Occipital lobe (tissue), 3 donors: ENCODE measurements at places on chromosomes 2 and 18.

GRCh38 chr2:31054842-31055388 lies 83.3 kb downstream of the GALNT14 start:
- no peak for DNase-seq

DNA sequence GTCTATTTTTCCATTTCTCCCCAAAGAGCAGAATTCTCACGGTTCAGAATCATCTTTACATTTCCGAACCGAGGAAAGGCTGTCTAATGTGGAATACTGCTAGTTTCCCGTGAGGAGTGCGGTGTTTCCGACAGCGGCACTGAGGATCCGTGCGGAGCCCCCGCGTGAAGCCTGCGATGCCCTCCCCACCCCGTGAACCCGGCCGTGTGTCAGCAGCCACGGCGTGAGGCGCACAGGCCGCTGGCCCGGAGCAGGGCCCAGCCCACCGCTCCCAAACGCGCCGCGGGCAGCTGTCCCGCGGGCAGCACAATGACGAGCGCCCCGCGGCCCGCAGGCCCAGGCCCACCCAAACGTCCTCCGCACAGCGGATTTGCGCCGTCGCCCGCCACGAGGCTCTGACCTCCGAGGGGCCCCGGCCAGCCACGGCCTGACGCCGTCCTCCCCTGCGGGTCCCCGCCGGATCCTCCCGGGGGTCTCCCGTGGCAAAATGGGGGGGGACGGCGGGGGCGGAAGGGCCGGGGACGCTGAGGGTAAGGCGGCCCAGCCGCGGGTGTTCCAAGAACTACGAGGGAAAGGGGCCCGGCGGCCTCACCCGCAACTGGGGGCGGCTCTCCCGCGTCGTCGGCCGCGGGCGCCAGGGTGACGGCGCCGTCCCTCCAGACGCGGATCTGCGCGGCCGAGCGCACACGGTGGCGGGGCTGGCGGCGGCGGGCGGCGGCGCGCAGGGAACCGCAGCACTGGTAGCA lies 796 bp downstream of the SPIRE1 start:
- no peak for DNase-seq

DNA sequence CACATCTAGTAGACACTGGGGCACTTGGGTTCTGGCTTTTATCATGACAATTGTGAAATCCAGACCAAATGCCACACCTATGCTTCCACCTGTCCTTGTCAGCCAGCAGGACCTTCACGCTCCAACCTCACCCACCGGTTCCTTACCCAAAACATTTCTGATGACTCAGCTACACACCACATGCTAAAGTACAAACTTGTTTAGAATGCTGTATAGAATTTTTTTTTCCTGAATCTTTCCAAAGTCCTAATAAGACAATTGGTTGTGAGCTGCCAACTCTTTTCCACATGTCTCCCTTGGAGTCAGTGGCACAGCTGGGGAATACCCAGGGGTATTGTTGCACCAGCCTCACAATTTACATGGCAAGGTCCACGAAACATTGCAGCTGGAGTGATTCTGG lies 75.5 kb upstream of the LPIN2 start:
- no peak for DNase-seq

- DNase-seq, result no peak
Measured at GRCh38 chr2:142119347-142119746, 11.5 kb downstream of the LRP1B start.

DNA sequence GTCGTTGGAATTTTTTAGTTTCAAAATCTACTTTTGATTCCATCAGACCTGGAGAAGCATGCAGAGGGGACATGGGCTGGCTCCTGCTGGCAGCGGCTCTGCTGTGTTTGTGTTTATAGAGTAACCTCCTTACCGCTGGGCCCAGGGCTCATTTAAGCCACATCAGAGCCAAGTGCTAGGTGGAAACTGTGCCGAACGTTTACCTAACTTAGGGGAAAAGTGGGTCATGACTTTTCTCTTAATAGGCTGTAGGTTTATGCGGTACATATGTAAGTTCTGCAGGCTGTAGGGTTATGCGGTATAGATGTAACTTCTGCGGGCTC lies 17.7 kb downstream of the CNDP2 start:
- no peak for DNase-seq

GRCh38 chr18:24397131-24397693 lies 412 bp downstream of the OSBPL1A start:
- DNase-seq, result peak; percentile 69

DNA sequence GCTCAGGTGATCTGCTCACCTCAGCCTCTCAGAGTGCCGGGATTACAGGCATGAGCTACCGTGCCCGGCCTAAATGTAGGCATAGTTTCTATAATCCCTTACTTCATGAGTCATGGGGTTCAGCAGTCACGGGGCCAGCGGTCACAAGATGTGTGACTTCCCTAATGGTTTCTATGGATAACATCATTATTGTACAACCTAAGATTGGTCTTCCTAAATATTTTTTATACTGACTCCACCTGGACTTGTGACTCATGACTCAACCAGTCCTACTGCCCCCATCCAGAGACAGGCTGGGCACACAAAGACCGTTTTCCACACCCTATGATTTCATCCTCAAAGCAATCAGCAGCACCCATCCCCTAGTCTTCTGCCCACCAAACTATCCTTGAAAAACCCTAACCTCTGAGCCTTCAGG lies 15.9 kb downstream of the FAM210A start:
- DNase-seq, result no peak

- DNase-seq, result no peak
Measured at GRCh38 chr18:23244401-23244800, 109.1 kb downstream of the CABLES1 start.

DNA sequence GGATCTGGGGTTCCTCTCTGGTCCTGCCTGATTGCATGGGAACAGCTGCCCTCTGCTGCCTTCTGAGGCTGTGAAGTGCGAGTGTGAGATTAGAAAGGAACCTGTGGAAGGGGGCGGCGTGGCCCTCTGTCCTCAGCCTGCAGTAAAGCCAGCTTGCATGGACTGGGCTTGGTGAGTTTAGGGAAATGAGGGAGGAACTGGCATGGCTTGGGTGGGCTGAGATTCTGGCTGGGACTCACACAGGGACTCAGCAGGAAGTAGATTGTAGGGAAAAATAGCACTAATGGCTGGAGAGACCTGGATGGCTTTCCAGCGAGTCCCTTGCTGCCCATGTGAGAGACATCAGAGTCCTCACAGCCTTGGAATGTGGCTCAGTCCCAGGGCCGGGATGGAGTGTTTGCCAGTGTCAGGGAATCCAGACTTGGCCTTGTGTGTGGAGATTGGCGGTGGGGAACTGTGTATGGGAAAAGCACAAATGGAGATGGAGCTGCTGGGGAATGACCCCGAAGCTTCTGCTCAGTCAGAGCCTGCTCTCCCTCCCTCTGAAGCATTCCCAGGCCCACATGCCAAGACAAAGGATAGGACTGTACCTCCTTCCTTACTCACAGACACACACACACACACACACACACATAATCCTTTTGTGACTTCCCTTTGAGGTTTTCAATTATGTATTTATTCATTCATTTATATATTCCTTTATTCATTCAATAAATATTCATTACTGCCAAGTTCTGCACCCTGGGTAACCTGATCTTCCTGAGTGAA lies 115.4 kb downstream of the ACAA2 start:
- DNase-seq, result no peak

DNA sequence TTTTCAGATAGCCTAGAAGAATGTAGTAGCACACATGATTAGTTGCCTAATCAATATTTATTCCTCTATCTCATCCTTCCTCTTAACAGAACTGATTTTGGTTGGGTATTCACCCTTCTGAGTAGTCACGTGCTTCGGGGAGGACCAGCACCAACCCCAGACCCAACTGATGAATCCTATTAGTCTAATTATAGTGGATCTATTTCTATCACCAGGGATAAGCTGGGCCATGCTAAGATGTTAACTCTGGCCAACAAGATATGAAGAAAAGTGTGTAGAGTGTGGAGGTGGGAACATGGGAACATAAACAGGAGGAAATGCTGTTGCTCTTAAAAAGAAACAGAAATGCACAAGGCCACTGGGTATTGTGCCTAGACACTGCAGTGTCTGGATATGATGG lies 119.9 kb downstream of the THADA start:
- no peak for DNase-seq

GRCh38 chr2:215439404-215439803 lies 3.5 kb upstream of the FN1 start:
- DNase-seq, result no peak

GRCh38 chr2:168748461-168748860 lies 54.0 kb upstream of the NOSTRIN start:
- no peak for DNase-seq

DNA sequence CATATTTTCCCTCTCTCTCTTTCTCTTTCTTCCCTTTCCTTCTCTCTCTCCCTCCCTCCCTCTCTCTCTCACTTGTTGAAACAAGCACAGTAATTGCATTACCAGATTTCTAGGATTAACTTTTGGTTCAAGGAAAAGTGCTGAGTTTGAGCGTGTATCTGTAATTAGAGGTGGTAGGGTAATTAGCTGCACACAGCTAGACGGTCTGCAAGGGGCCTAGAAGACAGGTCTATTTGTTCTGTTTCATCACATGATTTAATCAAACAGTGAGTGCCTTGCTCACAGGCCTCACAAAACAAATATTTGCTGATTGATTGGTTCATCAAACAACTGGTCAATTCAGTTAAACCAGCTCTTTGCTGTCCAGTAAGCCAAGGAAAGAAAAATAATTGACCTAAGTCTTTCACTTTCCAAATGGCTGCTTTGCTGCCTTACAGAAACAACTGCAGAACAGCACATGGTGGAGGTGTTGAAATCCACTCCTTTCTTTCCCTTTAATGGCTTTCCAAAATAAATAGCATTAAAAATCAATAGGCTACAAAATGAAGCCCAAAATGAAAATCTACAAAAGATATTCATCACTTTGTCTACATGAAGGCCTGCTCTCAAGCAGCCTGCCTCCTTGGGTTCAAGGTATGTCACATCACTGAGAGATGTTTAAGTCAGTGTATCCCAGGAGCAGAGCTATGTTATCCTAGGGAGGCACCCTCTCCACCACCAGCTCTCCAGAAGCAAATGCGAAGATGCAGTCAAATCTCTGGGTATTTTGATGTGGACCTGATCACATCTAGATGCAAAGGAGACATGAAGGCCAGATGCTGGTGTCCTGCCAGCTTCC lies 264.4 kb upstream of the SIX2 start:
- DNase-seq, result no peak

- DNase-seq, result no peak
Measured at GRCh38 chr2:171244466-171244969, 83.8 kb upstream of the TLK1 start.

- DNase-seq, result no peak
Measured at GRCh38 chr18:66252703-66253102, 351.2 kb downstream of the CDH19 start.

DNA sequence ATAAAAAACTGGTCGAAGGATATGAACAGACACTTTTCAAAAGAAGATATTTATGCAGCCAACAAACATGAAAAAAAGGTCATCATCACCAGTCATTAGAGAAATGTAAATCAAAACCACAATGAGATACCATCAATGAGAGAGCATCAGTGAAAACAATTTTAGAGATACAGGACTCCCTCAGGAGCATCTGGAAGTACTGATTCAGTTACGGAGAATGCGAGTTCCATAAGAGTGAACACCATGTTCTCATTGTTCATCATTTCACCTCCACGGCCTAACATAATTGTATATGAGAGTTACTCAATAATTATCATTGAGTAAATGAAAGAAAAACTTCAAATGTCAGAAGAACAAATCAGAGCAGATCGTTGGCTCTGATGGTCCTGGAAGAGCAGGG lies 140.9 kb upstream of the TANK start:
- no peak for DNase-seq
